Transverse colon (tissue), 4 donors: ENCODE measurements at places on chromosomes 1 and 21. TPM values are rescaled to one million over a fixed set of nuclear protein-coding genes. Genes with fewer than 3 reads are reported as not detected.

The KCNE2 gene
- total RNA-seq, result not detected

The OR2L5 gene
- total RNA-seq, result not detected

The TNN gene
- total RNA-seq, result not detected

The GRIK1 gene
- not detected for total RNA-seq

The TGFBR3 gene
- 67.0 TPM for total RNA-seq

The FBLIM1 gene
- total RNA-seq, result 140 TPM

The PLA2G2C gene
- 0.16 TPM for total RNA-seq

The SPRR4 gene
- total RNA-seq, result not detected

The OR6K3 gene
- total RNA-seq, result not detected

The OR2T29 gene
- not detected for total RNA-seq

The CRYBG2 gene
- 2.8 TPM for total RNA-seq

The LGR6 gene
- not detected for total RNA-seq

The ALDH9A1 gene
- 31.2 TPM for total RNA-seq
